Left kidney (tissue), 8 donors: ENCODE measurements at places on chromosomes 11 and 22.

DNA sequence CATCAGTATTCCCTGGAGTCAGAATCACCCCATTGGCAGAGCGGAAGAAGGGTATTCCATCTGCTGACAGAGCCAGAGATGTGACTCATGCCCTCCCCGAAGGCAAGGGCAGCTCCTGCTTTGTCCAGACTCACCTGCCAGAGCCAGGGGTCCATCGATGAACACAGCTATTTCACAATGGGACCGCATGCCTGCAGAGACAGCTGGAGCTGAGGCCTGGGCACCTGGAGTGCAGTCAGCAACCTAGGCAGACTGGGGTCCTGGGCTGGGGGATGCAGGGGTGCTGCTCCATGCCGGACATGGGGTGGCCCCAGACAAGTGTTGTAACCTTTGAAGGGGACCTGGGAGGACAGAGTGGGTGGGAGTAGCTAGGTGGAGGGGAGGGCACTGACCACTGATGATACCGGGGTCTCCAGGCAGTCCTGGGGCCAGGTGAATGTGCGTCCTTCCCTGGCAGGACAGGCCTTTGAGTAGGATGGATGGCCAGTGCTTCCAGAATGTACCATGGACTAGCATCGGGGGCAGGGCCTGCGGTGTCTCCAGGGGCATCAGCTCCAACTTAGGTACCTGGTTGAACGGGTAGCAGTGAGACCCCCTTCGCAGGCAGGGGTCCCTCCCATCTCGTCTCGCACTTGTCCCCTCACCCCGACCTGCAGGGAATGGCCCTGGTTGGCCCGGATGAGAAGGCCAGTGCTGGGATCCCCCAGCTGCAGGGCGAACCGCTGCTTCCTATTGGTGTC lies 1.7 kb downstream of the TRPT1 start:
- no peak for DNase-seq

DNA sequence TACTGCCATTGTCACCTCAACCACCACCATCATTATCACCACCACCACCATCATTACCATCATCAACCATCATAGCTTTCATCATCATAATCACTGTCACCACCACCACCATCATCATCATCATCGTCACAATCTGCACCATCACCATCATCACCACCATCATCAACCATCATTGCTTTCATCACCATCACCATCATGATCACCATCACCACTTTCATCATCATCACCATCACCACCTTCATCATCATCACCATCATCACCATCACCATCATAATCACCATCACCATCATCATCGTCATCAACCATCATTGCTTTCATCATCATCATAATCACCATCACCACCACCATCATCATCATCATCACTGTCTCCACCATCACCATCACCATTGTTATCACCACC lies 8.7 kb upstream of the OSBPL5 start:
- no peak for DNase-seq

DNA sequence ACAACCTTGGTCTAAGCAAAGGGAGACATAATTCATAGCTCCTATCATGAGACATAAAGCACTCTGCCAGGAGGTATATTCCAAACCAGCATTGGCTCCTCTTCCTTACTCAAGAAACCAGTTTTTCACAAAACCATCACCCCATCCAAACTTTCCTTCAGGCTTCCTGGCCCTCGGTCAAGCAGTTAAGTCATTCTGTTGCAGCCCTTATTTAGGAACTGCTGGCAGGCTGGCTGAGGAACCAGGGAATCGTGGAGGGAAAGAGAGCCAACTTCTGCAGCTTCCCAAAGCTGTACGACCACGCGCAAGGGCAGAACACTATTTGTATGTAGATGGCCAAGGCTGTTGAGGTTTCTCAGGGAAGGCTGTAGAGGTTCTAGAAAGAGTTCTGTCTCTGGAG lies 680 bp downstream of the IFT46 start:
- DNase-seq, result no peak

DNA sequence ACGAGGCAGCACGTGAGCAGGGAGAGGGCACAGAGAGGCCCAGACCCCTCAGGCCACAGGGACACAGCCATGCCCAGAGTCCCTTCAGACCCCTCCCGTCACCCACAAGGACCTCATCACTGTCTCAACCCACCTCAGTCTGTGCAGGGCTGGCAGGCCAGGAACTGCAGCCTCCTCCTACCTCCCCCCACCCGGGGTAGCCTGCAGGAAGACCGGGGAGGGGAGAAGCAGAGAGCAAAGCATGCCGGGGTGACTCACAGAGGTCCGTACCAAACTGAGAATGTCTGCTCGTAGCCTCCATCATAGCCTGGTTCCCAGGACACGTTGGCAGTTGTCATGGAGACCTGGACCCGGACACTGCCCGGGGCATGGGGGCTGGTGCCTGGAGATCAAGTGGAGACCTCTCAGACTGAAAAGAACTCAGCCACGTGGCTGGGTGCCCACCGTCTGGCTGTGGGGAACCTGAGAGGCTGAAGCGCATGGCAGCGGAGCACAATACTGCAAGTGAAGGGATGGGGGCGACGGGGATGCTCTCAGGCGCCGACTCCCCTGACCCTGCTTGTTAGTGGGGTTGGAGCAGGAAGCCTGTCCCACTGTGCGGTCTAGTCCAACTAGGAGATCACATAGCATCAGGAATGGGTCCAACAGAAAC lies 27.2 kb downstream of the IGSF9B start:
- no peak for DNase-seq

- no peak for DNase-seq
These were observed 347.9 kb upstream of the NCAM1 start for GRCh38 chr11:112613051-112613972.

DNA sequence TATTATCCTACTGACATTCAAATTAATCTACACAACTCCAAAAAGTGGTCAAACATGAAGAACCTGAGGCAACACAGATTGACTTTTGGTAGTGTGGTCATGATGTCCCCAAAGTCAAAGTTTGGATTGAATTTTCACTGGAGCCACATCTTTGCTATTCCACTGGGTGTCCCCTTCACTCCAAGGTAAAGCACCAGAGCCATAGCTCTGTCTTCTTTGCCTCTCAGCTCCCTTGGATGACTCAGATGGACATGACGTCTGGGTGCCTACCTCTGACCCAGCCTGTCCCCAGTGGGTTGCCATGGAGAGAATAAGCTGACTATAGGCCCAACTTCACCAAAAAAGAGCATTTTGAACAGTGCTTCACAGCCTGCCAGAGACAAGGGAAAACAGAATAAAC lies 57.4 kb upstream of the ARHGAP42 start:
- DNase-seq, result no peak

DNA sequence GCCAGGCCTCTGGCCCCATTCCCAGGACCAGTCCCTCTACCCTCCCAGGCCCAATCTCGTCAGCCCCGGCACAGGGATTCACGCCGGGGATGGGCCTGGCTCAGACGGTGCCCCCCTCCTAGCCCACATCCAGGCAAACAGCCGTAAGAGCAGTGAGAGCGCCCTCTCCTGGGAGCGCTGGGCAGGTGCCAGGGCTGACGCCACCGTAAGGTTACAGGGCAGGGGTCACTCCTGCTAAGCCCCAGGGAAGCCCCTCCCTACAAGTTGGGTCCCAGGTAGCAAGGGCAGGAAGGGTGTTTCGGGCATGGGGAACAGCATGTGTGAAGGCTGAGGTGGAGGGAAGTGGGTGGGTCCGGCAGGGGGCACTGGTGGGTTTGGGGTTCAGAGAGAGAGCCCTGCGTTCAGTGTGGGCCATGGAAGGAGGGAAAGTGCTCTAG lies 19.2 kb upstream of the PPARA start:
- no peak for DNase-seq

GRCh38 chr22:33747576-33748180 lies 172.6 kb downstream of the LARGE1 start:
- DNase-seq, result no peak

GRCh38 chr11:75557666-75558494 lies 4.2 kb upstream of the SERPINH1 start:
- no peak for DNase-seq

- no peak for DNase-seq
These were observed 3.7 kb upstream of the CD44 start for GRCh38 chr11:35135222-35135621.

DNA sequence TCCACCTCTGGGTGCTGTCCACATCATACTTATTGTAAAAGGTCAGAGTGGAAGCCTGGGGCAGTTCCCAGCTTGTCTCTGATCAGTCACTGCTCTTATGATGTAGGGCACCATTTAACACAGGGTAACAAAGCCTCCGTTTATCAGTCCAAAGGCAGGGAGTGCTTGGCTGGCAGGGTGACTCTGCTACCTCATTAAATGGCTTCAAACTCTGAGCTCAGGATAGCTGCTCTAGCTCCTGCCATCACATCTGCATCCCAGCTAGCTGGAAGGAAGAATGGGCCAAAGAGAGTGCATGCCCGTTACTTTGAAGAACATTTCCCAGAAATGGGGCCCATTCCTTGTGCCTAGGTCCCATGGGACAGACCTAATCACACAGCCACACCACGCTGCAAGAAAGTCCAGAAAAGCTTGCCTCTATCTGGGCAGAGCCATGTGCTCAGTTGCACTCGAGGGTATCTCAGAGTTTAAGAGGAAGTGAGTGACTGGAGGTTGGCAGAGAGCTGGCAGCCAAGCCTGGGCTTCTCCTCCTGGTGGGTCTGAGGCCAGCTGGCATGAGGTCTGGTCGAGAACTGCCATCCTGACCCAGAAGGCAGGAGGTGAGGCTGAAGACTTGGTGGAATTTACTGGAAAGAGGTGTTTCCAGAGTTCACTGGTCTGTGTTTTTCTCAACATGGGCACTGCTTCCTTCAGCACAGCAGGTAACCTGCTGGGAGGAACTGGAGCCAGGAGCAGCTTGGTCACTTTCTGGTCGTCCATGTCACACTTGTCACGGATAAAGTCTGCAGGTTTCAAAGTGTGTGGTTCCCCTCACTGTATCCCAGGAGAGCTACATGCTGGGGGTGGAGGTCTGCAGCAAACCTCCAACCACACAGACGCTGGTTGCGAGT lies 935.7 kb downstream of the BRD1 start:
- no peak for DNase-seq

DNA sequence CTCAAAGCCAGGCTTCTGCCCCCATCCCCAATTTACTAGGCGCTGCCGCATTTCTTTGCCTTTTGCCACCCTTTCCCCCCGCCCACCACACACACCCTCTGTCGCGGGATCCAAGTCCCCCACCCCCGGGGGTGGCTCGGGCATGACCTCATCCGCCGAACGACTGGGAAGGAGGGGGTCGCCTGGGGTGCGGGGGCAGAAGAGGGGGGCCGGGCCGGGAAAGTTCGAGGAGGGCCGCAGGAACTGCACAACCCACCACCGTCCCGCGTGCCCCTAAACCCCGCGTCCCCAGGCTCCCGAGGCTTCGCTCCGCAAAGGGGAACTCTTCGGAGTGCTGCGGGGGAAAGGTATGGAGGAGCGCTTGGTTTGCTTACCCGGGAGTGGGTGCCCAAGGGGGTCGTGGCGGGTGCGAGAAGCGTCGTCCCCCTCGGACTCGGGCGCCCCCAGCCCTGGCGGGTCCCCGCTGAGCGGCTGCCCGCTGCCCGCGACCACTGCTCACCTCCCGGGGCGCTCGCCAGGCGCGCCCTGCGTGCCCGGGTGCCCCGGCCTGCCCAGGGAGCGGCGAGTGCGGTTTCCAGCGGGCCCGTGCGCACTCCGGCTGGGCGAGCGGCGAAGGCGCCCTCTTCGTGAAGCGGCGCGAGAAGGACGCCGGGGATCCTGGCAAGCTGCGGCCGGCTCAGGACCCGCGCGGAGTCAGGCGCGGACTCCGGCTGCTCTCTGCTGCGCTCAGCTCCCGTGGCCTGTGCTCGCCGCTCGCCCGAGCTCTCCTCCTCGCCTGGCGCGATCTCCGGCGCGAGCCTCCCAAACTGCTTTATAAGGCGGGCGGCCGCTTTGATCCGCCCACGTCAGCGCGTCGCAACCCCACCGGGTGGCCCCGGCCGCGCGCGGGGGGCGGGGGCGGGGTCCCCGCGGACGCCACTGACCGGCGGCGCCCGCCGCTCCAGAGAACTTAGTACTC lies 4.0 kb upstream of the WNT11 start:
- no peak for DNase-seq

GRCh38 chr11:78432058-78432515 lies 14.5 kb upstream of the GAB2 start:
- DNase-seq, result no peak
